ENCODE measurements at places on chromosomes 1 and 21.
A peak's percentile ranks its signal among the peaks of the same experiment; 100 is the strongest.

DNA sequence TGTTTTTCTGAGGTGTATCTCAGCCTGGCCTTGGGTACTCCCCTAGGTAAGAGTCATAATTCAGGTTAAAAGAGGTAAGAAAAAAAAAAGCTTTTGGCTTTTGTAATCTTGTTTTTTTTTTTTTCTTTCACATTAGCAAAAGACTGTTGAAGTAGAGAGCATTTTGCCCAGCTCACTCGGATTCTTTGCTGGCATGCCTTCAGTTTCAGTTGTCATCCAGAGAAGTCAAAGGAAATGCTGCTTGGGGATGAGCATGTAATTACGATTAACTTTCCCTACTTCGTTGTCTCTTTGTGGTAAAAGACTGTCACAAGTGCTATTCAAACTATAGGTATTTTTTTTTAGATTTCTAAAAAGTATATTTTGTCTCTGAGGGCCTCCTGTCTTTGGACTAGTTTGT, 6.3 kb downstream of the BACH1 start:
- no peak for DNase-seq

- DNase-seq: no peak
These were observed 18.3 kb upstream of the SPRR5 start for GRCh38 chr1:152928671-152929070.

GRCh38 chr1:17059391-17060305, 5.8 kb upstream of the SDHB start:
- peak; percentile 90 for DNase-seq

- DNase-seq: no peak
These were observed 43.6 kb upstream of the IFFO2 start for GRCh38 chr1:19000065-19000464.

DNA sequence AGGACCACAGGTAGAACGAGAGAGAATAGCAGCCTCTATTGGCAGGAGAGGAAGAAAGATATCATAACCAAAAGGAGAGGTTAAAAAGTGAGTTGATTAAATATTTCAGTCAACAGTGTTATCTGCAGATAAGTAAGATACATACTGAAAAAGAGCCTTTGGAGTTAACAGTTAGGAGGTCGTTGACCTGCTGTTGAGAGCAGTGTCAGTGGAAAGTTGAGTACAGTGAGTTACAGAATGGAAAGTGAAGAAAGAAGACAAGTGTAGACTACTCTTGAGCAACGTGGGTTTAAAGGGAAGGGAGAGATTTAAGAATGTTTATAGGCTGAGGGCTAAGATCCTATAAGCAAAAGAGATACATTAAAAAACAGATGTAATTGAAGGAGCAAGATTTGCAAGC, 30.2 kb downstream of the GNAT2 start:
- DNase-seq: no peak

DNA sequence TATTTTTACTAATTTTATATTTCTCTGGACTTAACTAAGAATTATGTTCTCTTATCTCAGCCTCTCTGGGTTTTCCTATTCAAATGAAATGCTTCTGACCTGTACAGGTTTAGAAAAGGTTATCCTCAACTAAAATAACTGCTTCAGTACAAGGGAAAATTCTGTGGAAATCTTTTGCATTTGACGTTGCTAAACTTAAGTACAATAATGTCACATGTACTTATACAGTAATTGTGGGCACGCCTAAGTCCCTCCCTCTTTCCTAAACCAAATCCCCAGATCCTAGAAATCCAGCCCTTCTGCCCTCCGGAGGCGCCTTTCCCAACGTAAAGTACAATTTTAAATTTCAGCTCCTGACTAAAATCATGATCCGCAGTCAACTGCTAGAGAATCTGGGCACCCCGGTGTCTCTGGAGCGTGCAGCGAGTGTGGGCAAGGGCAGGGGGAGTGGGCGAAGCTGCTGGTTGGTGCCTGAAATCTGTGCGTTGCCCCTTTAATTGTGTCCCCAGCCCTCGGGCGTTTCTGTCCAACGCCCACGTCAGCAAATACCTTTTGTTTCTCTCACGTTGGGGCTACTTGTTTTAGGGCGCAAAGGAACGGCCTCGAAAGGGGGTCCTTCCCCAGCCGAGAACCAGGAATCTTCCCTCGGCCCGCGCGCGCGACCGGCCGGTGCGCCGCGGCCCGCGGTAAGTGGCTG, at the start of gene ZBTB8A:
Gene ZBTB8A, plus strand, starts transcription at position 541 of the 697 bp plus-strand sequence. CDS start 53,505 bp downstream, outside the sequence.
- DNase-seq: peak; percentile 29

DNA sequence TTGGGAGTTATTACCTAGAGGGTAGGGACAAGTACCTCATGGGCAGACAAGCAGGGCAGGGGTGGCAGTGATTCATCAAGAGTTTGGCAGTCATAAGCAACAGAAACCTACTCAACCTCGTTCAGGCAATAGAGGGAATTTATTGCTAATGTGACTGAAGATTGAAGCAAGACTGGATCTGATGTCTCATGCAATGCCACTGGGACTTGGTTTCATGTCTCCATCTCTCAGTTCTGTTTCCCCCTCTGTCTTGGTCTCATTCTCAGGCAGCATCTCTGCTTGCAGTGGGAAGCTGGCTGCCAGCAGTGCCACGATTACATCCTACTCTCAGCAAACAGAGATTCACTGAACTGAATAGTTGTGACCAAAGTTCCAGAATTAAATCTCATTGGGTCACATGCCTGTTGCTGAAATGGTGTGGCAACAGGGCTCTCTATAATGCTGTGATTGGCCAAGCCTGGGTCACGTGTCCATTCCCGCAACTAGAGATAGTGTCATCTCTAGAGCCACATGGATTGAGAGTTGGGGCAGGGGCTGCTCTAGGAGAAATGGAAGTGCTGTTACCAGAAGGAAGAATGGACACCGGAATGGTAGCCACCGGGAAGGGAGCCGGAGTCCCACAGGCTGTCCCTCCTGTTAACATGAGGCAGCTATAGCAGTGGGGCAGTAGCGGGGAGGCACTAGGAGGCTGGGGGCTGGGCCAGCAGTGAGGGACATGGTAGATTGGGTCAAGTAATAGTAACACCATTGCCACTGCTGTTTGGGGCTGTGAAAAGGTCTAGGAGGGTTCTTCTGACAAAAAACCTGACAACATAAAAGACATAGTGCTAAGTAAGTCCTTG, 3.9 kb upstream of the CDC42 start:
- DNase-seq: no peak

- no peak for DNase-seq
These were observed 334.3 kb upstream of the ADAMTS5 start for GRCh38 chr21:27301220-27301619.

DNA sequence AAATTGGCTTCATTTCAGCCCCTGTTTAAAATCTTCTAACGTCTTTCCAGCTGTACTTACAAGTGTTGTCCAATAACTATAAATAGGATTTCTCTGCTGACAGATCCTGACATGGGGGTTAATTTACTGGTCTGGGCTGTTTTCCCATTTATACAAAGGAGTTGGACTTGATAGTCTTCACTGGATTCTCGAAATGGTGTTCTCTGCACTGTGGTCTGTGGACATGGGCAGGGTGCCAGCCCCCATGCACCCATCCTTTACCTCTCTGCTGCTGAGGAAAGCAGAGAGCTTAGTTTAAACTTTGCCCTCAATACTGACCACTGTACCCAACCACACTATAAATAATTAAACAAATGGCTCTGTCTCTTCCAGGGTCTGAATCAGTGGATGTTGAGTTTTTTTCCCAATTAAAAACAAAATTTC, 5.2 kb downstream of the DIO1 start:
- no peak for DNase-seq

- DNase-seq: no peak
These were observed 251.2 kb downstream of the ZNF326 start for GRCh38 chr1:90246069-90246468.

DNA sequence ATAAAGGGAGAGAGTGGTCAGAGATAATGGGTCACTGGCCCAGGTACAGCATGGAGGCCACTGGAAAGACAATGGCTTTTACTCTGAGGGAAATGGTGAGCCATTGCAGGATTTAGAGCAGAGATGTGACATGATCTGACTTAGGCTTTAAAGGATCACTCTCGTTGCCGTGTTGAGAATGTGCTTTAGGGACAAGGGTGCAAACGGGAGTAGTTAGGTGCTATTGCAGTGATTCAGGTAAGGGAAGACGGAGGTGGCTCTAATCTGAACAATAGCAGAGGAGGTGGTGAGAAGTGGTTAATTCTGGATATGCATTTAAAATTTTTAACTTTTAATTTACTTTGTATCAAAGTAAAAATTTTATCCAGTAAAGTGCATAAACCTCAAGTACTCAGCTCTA, 9.8 kb downstream of the ADORA1 start:
- DNase-seq: no peak

DNA sequence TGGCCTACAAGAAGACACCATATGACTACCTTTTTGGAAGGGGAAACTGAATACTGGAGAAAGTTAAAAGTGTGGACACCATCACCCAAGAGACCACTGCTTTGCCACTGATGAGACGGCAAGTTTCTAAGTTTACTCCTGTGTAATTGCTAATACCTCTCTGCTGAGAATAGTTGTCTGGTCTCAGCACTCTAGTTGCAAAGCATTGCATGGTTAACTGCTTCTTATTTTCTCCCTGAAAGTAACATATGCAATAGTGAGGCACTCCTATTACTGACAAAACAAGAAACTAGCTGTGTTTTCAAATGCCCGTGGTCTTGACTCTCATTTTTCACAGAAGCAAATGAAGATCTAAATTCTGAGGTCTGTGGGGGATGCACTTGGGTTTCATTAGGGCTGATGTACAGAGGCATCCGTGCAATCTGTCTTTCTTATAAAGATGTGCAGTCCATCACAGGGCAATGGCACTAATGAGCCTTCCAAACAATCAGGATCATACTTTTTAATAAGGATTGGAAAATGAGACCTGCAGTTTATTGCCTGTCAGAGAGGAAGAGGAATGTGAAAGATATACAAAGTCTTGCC, 62.9 kb downstream of the IFI44 start:
- no peak for DNase-seq

DNA sequence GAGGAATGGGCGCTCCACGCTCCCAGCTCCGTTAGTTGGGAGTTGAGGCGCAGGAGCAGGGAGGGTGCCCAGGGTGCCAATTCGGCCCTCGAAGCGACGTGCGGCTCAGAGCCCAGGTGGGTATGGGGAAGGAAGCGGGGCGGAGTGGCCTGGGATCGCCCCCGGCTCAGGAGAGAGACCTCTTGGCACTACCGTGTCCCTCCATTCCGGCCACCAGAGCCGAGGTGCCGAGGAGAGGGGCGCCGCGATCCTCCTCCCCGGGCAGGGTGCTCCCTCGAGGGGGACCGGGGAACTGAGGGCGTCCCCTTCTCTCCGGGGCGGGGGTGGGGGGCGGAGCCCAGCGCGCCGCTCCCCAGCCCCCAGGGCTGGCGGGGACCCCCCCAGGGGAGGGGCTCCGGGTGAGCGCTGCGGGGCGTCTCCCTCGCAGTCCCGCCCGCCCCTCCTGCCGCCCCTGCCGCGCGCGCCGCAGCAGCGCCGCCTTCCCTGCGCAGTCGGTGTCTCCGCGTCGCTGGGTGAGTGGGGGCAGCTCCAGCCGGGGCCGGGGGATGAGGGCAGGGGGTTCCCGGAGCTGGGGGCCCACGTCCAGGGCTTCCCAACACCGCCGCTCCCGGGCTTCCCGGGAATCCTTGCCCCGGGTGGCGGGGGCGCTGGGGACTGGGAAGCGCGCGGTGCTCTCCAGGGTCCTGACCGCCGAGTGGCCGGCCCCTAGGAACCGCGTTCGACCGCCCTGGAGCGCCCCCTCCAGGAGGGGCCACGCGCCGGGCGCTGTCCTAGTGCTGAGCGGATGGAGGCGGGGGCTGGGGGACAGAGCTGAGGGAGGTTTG, at the start of gene HPCA:
Gene HPCA, plus strand, starts transcription at position 488 of the 824 bp plus-strand sequence. CDS start 2,408 bp downstream, outside the sequence.
- DNase-seq: no peak
